CD14-positive monocyte (primary cell): ENCODE measurements at places on chromosomes 4 and X. TPM values are rescaled to one million over a fixed set of nuclear protein-coding genes. Genes with fewer than 3 reads are reported as not detected.

DNA sequence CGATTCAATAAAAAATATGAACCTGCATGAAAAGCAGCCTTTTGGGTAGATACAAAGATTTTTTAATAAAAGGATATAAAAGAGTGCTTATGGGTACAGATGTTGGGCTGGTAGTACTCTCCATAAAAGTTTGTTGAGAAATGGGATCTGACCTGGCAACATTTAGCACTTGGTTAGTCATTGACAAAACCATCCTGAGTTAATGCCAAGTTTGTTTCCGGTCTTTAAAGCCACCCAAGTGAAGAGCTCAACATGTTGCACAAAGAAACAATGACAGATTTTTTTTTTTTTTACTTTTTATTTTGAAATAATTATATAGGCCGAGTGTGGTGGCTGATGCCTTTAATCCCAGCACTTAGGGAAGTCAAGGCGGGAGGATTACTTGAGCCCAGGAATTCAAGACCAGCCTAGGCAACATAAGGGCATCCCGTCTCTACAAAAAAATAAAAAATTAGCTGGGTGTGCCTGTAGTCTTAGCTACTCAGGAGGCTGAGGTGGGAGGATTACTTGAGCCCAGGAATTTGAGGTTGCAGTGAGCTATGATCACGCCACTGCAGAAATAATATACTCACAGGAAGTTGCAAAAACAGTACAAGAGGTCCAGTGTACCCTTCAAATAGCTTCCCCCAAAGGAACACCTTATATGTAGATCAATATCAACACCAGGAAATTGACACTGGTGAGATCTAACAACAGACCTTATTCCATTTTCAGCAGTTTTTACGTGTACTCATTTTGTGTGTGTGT, 16.6 kb downstream of the CHST7 start:
- DNase-seq = no peak

C1QTNF7 gene
- not detected for polyA plus RNA-seq

GRCh38 chr4:16157609-16158503, 68.4 kb downstream of the TAPT1 start:
- DNase-seq = no peak

CSN1S1 gene
- not detected for polyA plus RNA-seq

DNA sequence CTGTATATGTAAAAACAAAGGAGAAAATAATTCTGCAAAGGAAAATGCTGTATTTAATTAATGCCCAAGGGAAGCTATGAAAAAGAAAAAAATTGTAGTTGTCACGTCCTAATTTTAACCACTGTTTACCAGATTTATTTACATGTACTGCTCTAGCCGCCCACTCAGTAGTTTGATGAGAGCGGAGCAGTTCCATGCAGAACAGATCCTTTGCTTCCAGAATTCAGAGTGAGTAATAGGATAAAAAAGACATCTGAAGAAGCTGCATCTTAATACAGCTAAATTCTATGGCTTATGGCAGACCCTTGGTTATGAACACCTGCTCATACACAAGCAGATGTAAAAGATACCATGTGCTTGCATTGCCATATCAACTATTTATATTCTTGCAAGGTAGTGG, 287.0 kb downstream of the GASK1B start:
- no peak for DNase-seq

GRCh38 chr4:6926081-6926480, 16.5 kb downstream of the TBC1D14 start:
- peak; percentile 77 for DNase-seq

RAB40A gene
- not detected in 2 replicates for polyA plus RNA-seq

GRCh38 chr4:84063619-84064018, 435.5 kb downstream of the NKX6-1 start:
- DNase-seq = no peak

- peak; percentile 64 for DNase-seq
Measured at GRCh38 chr4:4260185-4260751, 12.2 kb upstream of the TMEM128 start.

DNA sequence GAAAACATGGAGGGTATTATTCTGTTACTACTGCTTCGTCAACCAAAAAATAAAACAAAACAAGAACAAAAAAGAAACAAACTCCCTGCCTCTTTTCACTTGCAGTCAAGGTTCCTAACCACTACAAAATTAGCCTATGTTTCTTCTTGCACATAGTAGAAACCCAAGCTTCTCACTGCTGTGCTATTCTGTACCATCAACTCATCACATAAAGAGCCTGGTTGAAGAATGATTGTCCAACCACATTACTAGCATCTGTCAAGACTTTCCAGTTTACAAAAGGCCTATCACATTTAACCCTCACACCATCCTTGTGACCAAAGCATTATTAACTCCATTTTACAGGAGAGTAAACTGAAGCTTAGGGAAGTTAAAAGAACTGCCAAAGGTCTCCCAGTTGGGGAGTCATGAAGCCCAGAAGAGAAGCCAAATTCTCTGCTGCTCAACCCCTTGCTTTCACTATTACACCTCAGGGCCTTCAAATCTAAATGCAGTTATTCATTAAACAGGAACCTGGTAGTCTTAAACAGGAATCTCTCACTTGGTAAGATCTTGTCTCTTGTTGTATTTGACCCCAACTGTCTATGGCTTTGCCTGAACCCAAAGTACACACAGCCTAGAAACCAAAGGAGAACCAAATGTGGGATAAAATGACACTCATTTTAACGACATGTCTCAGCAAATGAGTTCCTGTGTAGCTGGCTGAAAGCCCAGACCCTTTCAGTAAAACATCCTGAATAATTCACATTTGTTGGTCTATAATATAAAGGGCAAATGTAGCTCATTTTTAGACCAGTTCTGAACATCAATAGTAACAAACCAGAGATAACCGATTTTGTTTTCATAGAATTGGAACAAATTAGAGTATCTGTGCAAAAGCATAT, 8.6 kb downstream of the F9 start:
- DNase-seq = no peak
